Stimulated activated CD4-positive, alpha-beta T cell treated with anti-CD3 and anti-CD28 coated beads, Interleukin-1b, Interleukin-23, amount 100 ng/mL, for 24 hours (primary cell): ENCODE measurements at places on chromosomes 1 and 21.
A peak's percentile ranks its signal among the peaks of the same experiment; 100 is the strongest.

DNA sequence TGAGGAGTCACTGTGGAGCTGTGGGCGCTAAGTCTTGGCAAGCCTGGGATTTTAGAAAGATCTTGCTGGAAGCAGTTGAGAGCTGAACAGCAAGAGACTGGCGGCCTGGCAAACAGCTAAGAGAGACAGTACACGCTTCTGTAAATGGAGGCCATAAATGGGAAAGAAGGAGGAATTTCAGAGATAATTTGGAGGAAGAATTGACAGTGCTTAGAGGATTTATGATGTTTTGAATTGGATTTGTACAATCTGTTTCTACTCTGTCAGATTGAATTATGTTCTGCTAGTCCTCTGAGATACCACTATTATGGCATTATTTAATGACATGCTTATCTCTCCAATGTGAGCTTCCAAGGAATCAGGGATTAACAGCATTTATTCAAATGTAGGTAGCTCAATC is 50.1 kb downstream of the ABCA4 start:
- DNase-seq, result no peak

DNA sequence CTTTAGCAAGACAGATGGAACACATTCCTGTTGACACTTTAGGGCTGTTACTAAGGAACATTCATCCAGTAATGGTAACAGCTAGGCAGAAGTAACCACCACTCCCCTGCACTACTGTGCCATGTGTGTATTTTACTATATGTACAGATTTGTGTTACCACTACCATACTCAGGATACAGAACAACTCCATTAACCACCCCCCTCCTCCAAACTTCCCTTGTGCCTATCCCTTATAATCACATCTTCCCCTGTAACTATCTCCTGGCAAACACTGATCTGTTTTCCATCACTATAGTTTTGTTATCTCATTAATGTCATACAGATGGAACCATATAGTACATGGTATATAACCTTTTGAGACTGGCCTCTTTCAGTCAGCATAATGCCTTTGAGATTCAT is 3.9 kb upstream of the POU2F1 start:
- no peak for DNase-seq

GRCh38 chr1:248696774-248697173 is 5.8 kb downstream of the OR14I1 start:
- no peak for DNase-seq

- no peak for DNase-seq
Observed at GRCh38 chr1:15640667-15641066, 23.4 kb downstream of the DDI2 start.

DNA sequence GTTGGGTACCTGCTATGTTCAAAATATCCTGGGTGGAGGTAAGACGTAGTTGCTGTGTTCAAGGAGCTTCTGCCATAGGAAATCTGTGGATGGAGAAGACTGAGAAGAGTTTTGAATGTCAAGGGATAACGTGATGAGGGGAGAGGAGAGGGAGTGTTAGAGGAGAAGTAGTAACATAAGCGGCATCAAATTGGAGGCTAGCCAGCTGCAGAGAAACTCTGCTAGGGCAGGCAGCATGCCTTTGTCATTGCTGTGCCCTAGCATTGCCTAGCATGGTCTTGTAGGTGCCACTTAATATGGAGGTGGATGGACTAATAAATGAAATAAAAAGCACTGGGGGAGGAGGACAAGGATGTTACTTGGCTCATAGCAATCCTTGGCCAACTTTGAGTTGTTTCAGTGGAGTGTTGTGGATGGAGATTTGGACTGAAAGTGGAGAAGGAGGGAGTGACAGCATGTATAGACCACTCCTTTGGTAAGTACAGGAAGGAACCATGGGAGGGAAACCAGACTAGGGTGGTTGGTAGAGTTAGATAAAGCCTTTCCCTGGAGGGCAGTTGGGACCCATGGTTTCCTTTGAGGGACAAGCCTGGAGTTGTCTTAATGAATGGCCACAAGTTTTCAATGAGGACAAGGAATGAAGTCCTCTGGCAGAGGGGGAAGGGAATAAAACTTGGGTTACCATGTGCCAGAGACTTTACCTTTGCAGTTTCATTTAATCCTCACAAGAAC is 6.3 kb downstream of the VANGL1 start:
- DNase-seq, result no peak

DNA sequence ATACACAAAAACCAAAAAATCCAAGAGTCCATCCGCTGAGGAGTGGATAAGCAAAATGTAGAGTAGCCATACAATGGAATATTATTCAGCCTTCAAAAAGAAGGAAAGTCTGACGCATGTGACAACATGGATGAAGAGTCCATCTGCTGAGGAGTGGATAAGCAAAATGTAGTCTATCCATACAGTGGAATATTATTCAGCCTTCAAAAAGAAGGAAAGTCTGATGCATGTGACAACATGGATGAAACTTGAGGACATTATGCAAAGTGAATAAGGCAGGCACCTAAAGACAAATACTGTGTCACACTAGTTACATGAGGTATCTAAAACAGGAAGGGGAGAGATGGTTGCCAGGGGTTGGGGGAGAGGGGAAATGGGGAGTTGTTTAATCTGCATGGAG is 14.0 kb upstream of the IGSF21 start:
- DNase-seq, result no peak

DNA sequence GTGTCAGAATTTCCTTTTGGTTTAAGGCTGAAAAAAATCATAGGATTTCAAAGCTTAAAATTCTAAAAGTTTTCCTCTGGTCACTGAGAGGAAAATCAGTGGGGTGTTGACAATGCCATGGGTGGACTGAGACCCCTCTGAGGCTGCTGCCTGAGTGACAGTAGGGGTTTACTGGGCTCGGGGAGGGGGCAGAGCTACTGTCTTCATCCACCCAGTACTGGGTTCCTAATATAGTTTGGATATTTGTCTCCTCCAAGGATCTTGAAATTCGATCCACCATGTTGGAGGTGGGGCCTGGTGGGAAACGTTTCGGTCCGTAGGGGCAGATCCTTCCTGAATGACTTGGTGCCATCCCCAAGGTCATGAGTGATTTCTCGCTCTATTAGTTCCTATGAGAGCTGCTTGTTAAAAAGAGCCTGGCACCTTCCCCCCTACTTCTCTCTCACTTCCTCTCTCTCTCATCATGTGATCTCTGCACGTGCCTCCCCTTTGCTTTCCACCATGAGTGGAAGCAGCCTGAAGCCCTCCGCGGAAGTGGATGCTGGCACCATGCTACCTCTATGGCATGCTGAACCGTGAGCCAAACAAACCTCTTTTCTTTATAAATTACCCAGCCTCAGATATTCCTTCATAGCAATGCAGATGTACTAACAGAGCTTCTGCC is 72.3 kb downstream of the MAP10 start:
- no peak for DNase-seq

- DNase-seq, result no peak
Observed at GRCh38 chr21:44439211-44439600, 16.1 kb upstream of the LRRC3 start.

DNA sequence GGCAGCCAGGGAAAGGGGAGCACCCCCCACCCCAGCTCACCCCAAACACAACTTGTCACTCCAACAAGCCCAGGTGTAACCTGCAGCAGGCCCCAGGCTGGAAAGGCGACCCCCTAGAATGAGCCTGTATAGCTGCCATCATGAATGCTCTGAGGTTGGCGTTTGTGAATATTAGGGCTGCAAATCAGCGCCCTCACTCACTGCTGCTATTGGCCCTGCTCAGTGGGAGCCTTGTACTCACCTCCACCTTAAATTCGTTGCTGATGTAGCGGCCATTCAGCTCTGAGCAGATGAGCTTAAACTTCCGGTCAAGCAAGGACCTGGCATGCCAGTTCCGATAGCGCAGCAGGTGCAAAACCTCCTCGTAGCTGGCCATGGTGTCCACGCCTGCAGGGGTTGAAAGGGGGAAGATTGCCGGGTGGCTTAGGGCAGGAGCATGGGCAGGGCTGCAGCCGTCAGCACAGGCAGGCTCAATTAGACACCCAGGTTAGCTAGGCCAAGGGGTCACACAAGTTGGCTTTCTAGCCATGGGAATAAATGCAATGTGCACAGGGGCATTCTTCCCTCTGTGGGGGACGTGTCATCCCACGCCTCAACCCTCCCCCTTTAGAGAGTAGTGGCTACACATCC is 81.7 kb downstream of the PIK3CD start:
- DNase-seq, result no peak

GRCh38 chr1:121587777-121588176 is 403.0 kb downstream of the SRGAP2C start:
- DNase-seq, result no peak

- no peak for DNase-seq
Observed at GRCh38 chr1:82197606-82198005, 396.9 kb downstream of the ADGRL2 start.

- DNase-seq, result no peak
Observed at GRCh38 chr1:172155766-172156165, 264.7 kb upstream of the C1orf105 start.

DNA sequence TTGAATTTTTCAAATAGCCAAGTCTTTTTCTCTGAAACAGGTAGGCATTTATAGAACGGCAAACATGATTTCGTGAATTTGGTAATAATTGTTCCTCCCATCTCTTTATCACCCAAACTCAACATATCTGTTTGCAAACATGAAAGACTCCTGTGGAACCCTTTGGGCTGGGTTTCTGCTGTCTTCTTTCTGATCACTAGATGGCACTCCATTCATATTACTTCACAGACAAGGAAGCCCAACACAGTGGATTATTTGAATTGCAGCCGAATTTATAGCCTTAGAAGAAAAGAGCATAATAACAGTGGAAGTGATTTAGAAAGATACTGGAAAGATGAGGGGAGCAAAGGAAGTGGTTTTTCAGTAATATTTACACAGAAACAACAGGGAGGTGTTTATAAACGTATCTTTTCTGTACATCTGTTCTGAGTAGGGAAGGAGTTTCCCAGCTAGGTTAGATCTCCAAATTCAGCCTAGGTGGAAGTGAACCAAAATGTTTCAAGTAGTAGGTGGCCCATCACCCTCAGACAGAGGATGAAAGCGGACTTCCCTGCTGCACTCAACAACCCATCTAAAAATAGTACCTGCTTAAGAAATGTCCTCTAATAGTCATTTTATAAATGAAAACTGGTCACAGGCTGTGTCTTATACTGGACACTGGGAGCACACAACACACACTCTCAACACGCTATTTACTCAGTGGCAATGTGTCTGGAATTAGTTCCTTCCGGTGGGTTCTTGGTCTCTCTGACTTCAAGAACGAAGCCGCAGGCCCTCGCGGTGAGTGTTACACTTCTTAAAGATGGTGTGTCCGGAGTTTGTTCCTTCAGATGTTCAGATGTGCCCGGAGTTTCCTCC is 67.6 kb downstream of the MAP3K21 start:
- no peak for DNase-seq

DNA sequence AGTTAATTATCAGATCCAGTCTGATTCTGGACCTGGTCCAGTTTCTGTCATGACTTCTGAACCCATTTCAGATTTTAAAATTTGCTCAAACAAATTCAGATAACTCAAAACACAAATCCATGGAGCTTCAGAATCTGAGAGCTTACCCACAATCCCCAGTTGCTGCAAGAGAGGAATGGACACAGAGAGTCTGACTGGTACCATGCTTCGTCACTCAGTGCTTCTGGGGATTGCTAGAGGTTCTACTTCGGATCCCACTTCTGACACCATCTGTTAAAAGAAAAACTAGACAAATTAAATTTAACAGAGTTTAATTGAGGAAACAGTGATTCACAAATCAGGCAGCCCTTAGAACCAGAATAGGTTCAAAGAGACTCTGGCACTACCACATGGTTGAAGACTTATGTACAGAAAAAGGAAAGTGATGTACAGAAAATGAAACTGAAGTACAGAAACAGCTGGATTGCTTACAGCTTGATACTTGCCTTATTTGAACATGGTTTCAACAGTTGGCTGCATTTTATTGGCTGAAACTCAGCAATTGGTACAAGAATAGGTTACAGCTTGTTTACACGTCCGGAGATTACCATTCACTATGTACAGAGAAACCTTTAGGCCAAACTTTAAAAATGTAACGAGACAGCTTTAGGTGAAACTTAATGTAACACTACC is 60.7 kb upstream of the TEKT2 start:
- no peak for DNase-seq

DNA sequence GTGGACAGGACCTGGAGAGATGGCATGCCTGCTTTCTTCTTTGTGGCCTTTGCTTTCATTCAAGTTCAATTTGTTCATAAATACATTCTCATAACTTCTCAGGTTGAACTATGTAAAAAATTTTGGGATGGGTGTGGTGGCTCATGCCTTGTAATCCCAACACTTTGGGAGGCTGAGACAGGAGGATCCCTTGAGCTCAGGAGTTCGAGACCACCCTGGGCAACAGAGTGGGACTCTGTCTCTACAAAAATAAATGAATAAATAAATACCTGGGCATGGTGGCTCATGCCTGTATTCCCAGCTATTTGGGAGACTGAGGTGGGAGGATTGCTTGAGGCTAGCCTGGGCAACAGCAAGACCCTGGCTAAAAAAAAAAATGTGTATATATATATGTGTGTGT is 2.1 kb downstream of the KIF1B start:
- DNase-seq, result no peak

GRCh38 chr21:45292399-45293219 is 4.9 kb upstream of the POFUT2 start:
- peak; percentile 64 for DNase-seq

- no peak for DNase-seq
Observed at GRCh38 chr1:160092366-160093068, 5.9 kb downstream of the IGSF8 start.

- DNase-seq, result no peak
Observed at GRCh38 chr1:29648798-29649188, 412.5 kb downstream of the PTPRU start.

- no peak for DNase-seq
Observed at GRCh38 chr1:46607345-46608130, 3.5 kb upstream of the MKNK1 start.

DNA sequence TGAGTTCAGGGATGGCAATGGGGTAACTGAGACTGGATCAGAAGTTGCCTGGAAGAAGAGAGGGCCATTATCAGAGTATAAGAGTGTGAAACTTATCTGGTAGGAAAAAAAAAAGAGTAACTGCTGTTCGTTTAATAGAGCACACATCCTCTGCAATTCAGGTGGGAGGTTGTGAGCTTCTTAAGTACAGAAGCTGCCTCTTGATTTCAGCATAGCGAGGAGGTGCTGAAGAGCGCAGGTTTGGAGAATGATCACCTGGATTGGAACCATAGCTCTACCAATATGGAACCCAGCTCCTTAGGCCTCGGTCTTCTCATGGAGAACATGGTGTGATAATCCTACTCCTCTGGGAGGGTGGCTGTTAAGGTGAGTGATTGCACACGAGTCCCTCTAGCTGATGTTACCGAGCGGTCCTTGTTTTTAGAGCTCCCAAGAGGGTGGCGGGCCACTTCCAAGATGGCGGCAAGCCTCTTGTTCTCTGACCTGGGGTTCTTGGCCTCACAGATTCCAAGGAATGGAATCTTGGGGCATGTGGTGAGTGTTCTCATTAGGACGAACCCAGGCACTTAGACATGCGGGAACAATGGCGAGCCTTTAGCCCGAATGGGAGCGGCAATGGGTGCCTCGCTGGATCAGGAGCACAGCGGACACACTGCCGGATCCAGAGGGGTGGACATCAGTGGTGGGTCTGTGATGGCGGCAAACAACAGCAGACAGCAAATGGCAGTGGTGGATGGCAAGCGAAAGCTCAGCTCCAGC is 3.3 kb upstream of the MX1 start:
- DNase-seq, result no peak

- no peak for DNase-seq
Observed at GRCh38 chr1:25690396-25690956, 73.9 kb downstream of the MAN1C1 start.
